ENCODE measurements at places on chromosomes 5 and 9.

DNA sequence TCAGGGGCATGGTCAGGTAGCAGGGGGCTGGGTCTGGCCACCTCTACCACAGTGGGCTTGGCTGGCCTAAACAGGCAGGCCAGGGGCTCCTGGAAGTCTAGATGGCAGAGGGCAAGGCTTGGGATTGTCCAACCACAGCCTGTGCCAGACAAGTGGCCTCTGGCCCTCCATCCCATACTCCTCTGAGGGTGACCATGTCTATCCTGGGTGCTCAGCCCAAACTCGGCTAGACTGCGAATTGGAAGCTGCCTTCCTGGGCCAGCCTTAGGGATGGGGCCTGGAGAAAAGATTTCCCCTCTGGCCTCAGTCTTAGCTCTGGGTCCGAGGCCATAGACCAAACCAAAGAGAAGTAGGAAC, 110.5 kb downstream of the PHF2 start:
- DNase-seq: no peak

- DNase-seq: no peak
These were observed 199.3 kb downstream of the RFK start for GRCh38 chr9:76194896-76195295.

GRCh38 chr9:88308831-88309560, 79.2 kb upstream of the SPIN1 start:
- no peak for DNase-seq

GRCh38 chr5:153907170-153907775, 131.4 kb downstream of the FAM114A2 start:
- no peak for DNase-seq

GRCh38 chr5:173829826-173830225, 58.3 kb upstream of the CPEB4 start:
- no peak for DNase-seq

DNA sequence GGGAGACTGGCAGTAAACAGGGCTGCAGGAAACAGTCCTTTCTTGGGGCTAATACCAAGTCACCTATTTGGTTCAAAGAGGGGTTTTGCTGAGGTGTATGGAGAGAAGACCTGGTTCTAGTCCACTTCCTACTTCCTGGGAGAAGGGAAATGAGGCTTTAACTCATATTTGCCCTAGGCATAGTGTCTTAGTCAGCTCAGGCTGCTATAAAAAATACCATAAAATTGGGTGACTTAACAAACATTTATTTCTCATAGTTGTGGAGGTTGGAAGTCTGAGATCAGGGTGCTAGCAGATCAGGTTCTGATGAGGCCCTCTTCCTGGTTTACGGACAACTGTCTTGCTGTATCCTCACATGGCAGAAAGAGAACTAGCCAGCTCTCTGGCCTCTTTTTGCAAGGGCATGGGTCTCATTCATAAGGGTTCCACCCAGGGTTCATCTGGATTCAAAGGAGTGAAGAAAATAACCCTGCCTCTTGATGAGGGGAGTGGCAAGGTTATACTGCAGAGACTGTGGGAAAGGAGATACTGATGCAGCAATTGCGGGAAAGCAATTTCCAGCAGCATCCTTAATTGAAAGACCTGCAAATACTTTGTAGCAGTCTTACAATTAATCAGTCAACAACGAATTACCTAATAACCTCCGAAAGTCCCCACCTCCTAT, 40.5 kb downstream of the ANKDD1B start:
- no peak for DNase-seq

- no peak for DNase-seq
These were observed 589.1 kb downstream of the MTRR start for GRCh38 chr5:8458038-8458383.

- DNase-seq: no peak
These were observed 129.4 kb downstream of the C9orf50 start for GRCh38 chr9:129491487-129491855.

DNA sequence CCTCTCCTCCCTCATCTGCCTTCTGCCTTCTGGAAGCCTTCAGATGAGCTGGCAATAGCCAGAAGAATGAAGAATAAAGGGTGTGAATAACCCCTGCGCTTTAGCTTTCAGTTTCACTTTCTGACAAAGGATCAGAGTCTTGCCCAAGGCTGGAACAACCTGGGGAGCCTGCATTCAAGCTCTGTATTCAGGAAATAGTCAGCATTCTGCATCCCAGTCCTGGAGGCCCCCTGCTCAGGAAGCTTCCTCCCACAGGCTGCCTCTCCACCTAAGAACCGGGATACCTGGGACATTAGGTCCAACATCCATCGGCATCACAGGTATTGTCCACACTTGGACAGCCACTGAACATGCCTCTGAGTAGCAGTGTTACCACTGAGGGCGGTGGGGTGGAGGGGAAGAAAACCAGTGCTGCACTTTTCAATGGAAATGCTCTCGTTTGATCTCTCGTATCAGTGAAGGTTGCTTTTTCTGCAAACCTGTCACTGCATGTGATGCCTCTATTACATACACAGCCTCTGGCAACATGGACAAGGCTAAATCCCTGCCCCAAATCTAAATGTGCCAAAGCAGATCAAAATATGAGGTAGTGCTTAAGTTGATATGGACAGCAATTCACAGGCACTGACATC, 39.8 kb upstream of the ACO1 start:
- DNase-seq: no peak

DNA sequence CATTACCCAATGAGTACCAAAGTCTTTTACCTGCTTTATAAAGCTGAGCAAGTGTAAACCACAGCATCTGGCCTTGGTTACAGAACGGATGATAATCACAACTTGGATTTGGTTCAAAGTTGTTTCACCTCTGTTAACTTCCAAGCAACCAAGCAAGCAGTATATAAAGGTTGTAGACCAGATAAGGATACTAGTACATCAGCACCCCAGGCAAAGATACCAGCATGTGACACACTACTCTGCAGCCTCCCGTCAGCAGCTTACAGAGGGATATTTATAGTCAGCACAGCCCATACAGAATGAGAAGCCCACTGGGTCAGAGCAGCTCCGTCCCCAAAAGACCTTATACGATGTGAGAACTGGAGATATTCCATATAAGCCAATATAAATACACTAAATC, 193.3 kb downstream of the SMARCA2 start:
- DNase-seq: no peak

DNA sequence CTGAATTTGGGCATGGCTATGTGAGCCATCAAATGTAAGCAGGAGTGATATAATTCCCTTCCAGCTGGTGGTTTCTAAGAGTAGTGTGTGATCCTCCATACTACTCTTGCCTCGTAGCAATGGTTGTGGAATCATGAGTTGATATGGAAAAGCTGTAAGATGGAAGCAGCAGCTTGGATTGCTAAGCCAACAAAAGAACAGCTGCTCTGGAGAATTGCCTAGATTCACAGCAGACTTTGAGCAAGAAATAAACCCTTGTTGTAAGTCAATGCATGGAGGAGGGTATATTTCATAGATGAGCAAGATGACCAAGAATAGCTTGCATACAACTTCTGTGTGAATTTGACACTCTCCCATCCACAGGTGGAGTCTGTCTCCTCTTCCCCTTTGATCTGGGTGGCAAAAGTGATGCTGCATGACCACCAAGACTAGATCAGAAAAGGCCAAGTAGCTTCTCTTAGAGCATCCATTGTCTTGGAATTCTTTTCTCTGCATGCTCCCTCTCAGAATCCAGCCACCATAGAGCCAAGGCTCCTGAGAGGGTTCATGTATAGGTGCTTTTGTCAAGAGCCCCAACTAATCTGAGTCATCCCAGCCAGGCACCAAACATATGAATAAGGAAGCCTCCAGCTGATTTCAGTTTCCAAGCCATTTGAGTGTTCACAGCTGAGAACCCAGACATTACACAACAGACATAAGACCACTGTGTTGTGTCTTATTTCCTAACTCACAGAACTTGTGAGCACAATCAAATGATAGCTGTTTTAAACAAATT, 79.0 kb downstream of the PRLR start:
- no peak for DNase-seq

DNA sequence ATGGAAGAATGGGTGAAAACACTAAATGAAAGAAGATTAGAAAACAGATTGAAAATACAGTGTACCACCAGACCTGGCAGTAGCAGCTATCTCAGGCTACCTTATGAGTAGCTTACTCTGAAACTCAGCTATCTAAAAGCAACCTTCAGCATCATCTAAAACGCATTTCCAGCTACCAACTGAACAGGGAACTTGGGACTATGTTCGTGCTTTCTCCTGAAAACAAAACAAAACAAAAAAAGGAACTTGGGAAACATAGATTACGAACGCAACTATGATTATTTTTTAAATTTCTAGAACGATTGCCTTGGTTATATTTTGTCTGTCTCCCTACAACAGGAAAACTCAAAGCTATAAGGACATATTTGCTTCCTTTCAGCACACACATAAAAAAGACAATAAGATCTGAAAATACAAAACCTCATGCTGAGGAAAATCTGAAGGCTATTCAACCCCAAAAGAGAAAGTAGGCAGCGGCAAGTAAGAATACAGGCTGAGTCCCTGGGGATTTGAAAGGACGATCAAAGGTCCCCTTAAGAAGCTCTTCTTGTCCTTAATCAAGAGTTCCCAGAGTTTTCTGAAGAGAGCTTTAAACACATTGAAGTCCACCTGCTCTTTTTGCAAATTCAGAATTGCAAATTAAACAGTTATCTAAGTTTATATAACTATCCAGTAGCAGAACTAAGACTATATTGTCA, 53.4 kb downstream of the OR2K2 start:
- no peak for DNase-seq

All from NCI-H1092 (cell line).